ENCODE measurements at places on chromosomes 12 and 14.

DNA sequence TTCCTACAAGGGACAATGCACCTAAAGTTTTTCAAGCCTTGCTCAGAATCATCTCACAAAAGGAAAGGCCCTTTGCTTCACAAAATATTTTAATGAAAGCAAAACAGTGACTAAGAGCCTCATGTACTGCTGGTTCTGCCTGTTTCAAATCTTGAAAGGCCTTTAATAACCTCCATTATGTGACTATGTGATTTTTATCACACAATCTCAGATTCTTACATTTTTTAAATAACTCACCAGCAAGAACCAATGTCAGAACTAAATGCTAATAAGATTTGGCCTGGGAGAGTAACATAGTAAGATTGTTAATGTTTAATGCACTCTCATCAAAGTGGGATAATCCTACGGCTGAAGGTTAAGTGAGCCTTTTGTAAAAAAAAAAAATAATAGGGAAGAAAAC lies 378.9 kb downstream of the RGS6 start:
- no peak for DNase-seq

DNA sequence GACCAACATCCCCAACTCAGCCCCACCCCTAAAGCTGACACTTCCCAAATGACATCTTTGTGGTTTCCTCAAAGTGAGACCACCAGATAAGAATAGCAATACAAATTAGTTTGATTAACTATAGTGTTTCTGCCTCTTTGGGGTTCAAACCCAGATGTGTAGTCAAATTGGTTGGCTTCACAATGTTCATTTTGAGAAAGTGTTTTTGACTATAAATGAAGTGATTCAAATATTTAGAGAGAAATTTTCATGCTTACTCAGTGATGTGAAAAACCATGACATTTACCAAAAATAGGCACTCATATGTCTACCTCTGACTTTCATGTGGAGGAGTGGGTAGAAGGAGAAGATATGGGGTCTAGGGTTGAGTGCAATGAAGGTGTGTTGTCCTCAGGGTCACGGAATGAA lies 218.4 kb downstream of the BCAT1 start:
- DNase-seq = no peak

- DNase-seq = no peak
These were observed 3.9 kb downstream of the TMEM30B start for GRCh38 chr14:61277232-61277631.

- no peak for DNase-seq
These were observed 21.8 kb downstream of the HAL start for GRCh38 chr12:95974358-95974757.

GRCh38 chr12:32272465-32272864 lies 126.9 kb upstream of the FGD4 start:
- no peak for DNase-seq

DNA sequence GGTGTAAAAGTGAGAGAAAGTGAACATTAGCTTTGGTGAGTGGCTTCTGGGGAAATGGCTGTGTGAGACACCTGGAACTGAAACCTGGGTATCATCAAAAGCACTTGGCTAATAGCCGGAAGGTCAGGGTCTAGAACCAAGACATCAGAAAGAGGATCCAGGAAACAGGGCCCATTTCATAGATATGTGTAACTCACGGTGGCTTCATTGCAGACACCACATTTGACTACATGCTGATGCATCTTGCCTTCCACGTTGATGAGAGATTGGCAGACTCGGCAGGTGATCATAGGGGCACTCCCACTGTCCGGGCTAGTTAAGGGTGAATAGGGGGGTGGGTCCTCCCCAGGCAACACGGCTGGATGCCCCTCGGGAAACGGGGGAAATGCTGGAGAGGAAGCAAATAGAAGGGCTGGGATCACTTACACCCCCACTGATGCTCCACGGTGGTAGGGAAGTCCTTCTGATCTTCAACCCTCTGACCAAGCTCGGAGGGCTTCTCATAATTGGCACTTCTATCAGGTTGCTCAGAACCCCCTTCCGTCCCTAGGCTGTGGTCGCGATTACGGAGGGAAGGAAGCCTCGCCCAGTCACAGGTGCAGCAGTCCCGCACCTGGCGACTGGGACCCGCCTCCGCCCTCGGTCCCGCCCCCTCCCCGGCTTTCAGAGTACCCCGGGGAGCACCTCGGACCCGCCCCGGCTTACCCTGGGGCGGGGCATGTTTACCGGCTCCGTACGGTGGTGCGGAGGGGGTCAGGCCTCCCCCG lies 593 bp downstream of the PIP4P1 start:
- DNase-seq = peak; percentile 87

DNA sequence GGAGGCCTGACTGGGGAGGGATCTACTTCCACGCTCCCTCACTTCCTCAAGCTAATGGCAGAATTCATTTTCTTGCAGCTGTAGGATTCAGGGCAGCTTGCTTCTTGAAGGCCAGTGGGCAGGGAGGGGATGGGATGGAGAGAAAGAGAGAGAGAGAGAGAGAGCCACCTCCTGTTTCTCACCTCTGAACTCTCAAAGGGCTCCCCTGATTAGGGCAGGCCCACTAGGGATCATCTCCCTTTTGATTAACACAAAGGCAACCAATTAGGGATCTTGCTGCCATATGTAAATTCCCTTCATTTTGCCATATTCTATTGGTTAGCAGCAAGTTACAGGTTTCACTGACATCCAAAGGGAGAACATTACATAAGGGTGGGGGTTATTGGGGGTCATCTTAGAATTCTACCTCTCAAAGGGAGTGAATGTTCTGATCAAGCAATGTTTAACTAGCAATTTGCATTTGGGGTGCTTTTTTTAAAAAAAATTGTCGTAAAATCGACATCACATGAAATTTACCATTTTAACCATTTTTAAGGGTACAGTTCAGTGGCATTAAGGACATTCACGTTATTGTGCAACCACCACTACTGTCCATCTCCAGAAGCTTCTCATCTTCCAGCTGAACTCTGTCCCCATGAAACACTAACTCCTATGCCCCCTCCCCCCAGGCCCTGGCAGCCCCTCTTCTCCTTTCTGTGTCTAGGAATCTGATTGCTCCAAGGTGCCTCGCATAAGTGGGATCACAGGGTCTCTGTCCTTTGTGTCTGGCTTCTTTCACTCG lies 47.3 kb upstream of the NCOR2 start:
- DNase-seq = no peak

GRCh38 chr14:55545779-55546178 lies 34.2 kb upstream of the KTN1 start:
- DNase-seq = no peak

DNA sequence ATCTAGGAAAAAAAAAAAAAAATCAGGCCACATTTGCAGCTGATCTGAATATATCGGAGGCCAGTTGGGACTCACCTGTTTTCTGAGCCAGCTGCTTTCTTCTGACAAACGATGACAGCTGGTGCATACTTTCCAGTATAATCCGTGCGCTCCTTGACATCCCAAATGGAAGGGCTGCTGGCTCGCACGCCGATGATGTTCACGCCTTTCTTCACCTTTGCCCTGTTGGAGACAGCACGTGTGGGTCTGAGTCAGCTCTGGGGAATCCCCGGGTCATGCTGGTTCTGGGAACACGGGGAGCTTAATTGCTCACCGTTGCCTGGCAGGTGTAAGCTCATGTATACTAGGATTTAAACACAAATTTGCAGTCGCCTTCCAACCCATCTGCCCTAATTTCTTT lies 372.8 kb downstream of the TMEM132D start:
- DNase-seq = no peak

DNA sequence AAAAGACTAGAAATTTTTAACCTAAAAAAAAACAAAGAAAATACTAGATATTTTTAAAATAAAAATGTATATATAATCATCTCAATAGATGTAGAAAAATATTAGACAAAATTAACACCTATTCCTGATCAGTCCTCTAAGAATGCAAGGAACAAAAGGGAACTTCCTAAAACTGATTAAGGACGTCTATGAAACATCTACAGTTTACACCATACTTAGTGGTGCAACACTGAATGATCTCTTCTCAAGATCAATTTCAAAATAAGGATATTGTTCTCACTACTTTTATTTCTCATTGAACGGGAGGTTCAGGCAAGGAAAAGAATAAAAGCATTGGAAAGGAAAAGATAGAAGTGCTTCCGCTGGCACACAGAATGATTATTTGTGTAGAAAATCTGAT lies 16.0 kb downstream of the OLR1 start:
- DNase-seq = no peak

DNA sequence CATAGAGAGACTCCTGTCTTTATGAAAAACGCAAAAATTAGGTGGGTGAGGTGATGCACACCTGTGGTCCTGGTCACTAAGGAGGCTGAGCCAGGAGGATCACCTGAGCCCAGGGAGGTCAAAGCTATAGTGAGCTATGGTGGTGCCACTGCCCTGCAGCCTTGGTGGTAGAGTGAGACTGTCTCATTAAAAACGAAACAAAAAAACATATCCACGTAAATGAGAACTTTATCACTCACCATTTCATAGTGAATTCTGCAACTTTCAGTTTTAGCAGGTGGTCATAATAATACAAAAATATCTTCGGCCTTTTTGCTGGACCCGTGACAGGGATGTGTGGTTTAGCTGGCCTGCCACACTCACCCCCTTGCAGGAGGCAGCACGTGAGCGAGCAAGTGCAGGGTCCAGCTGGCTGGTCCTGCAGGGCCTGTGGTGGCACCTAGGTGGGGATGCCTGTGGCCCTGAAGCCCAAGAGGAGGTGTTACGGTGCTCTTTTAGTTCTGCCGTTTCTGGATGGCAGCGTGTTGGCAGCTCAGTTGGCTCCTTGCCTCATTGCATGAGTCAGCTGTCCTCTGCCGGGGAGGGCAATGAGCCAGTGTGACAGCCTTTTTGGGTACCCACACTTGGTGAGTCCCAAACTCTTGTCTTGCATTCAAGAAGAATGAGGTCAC lies 1330.7 kb upstream of the TMEM132C start:
- DNase-seq = no peak

GRCh38 chr14:101185073-101185835 lies 281.7 kb upstream of the RTL1 start:
- no peak for DNase-seq

DNA sequence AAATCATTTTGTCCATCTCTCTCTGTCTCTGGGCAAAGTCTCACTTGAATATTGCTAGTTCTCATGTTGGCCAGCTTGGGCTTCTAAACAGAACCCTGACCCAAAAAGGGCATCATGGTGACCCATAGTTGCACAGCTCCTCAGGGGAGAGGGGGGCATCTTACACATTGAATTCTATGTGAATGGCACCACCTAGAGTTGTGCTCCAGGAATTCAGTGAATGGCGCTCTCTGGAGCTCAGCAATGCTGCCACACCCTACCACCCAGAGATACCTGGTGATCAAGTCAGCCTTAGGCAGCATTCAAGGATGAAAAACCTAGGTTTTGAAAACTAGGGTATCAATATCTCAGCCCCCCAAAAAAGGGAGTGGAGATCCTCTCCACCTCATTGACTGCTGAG lies 50.6 kb downstream of the SMUG1 start:
- no peak for DNase-seq

GRCh38 chr14:76298896-76299295 lies 77.0 kb upstream of the ESRRB start:
- DNase-seq = no peak

DNA sequence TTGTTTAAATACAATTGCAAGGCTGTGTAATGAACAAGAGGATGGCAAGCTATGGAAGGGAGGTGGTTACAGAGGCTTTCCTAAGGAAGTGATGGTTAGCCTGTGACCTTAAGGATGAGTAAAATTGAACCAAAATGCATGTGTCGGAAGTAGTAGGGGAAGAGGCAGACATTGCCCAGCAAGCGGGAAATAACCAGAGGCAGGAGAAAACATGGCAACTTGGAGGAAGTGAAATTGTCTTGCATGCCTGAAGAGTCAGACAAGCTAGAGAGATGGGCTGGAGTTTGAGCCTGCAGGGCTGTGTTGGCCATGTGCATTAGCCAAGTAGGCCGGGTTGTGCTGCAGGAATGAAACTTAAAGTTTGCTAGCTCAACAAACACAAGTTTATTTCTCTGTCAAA lies 96.2 kb downstream of the BTG1 start:
- DNase-seq = no peak

DNA sequence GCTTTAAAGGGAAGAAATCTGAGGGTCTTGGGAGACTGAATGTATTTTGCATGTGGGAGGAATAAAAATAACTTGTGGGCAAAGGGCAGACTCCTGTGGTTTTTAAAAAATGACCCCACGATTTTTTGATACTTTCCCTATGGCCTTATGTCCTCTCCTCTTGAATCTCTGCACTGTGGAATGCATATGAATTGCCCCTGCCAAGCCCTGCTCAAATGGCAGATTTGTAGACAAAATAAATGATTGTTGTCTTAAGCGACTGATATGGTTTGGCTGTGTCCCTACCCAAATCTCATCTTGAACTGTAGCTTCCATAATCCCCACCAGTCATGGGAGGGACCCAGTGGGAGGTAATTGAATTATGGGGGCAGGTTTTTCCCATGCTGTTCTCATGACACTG lies 223.8 kb downstream of the DACT1 start:
- DNase-seq = no peak

DNA sequence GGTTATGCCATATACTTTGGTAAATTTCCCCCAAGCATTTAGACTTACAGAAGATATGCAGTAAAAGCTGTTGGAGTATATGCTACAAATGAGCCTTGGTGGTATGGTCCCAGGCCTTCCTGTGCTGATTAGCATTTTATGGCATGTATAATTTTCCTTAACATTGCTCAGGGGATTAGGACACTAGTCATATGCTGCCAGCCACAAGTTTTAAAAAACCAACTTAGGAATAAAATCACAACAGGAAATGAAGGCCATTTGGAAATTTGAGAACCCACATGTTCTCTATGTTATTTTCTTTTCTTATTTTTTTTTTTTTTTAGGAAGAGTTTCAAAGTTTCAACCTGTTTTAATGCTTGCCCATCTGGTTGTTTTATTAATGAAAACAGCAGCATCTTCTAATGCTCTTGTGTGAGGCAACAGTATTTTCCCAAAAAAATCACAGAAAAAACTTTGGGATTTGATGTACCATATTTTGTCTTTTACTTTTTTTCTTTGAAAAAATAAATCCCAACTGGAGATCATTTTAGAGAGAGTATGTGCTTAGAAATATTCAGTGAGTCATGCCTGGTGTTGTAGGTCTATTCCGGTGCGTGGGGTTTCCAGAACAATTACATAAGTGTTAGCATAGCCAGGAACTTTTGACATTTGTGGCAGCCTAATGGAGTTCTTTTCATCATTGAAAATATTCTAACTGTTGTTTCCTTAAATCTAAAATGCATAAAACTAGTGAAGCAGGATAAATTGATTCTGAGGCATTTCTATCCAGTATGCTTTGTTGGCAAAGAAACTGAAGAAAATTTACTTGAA lies 21.7 kb upstream of the DUSP6 start:
- DNase-seq = no peak

GRCh38 chr12:95051241-95051640 lies 22.2 kb downstream of the NR2C1 start:
- no peak for DNase-seq
